ENCODE measurements at places on chromosomes 2 and 18.

GRCh38 chr2:64359892-64360657, 93.9 kb upstream of the LGALSL start:
- peak; percentile 32 for DNase-seq

- DNase-seq = no peak
Measured at GRCh38 chr2:219457784-219458369, 23.2 kb downstream of the SPEG start.

- DNase-seq = no peak
Measured at GRCh38 chr2:67619204-67619603, 222.1 kb downstream of the ETAA1 start.

GRCh38 chr18:58615140-58616132, 13.5 kb downstream of the ALPK2 start:
- DNase-seq = peak; percentile 29

All from stimulated activated CD4-positive, alpha-beta T cell treated with anti-CD3 and anti-CD28 coated beads, TNF-alpha, amount 100 ng/mL, for 4 hours (primary cell).